ENCODE measurements at places on chromosomes 5 and 9. TPM values are rescaled to one million over a fixed set of nuclear protein-coding genes. Genes with fewer than 3 reads are reported as not detected.

Gene CDK7
- 39.1 TPM for total RNA-seq

Gene ZFP37
- 0.64 TPM for total RNA-seq

Gene SEMA5A
- total RNA-seq: 5.4 TPM

Gene HSD17B4
- total RNA-seq: 169 TPM

Gene NKD2
- 2.2 TPM for total RNA-seq

Gene PCDHA6
- total RNA-seq: 0.58 TPM

Gene C9orf50
- total RNA-seq: not detected

Gene BSPRY
- not detected for total RNA-seq

Gene PCDHB13
- 3.0 TPM for total RNA-seq

Gene CNTLN
- 3.9 TPM for total RNA-seq

Gene SLC1A1
- 10.9 TPM for total RNA-seq

Gene NR3C1
- total RNA-seq: 17.9 TPM

Gene TENT4A
- total RNA-seq: 11.3 TPM

Gene PCDHGA2
- total RNA-seq: 2.6 TPM

Gene OR1L4
- total RNA-seq: not detected

Gene ELAVL2
- total RNA-seq: 1.3 TPM

Gene NPR3
- 0.70 TPM for total RNA-seq

Gene NUTM2G
- not detected for total RNA-seq

Gene DBH
- not detected for total RNA-seq

Gene UCK1
- total RNA-seq: 24.0 TPM

Gene SLC34A3
- total RNA-seq: not detected

Gene RNF44
- total RNA-seq: 12.6 TPM

Gene GPR151
- not detected for total RNA-seq

Gene CCNG1
- total RNA-seq: 162 TPM

Gene MARVELD2
- 1.9 TPM for total RNA-seq

Gene SLC24A2
- 0.06 TPM for total RNA-seq

Gene ORM2
- total RNA-seq: not detected

Gene MSX2
- total RNA-seq: 0.53 TPM

Gene SPATA31C1
- total RNA-seq: not detected

Gene SOHLH1
- not detected for total RNA-seq

Gene FBP2
- total RNA-seq: not detected

Gene SV2C
- total RNA-seq: not detected

Gene ROPN1L
- total RNA-seq: 4.2 TPM

Gene TPM2
- total RNA-seq: 290 TPM

Gene TTC23L
- 0.41 TPM for total RNA-seq

Gene CARD9
- total RNA-seq: 0.15 TPM

Gene FOXD4L6
- not detected for total RNA-seq

Gene CAMK4
- 5.8 TPM for total RNA-seq

Gene RMI1
- 4.8 TPM for total RNA-seq

Gene FOXD1
- total RNA-seq: 10.8 TPM

Gene C6
- 0.05 TPM for total RNA-seq

Gene FAM153A
- not detected for total RNA-seq

Gene INSYN2B
- total RNA-seq: 3.0 TPM

Gene GRIN3A
- total RNA-seq: not detected

Gene SYK
- total RNA-seq: 2.8 TPM

Gene CDKN2B-AS1
- total RNA-seq: 2.9 TPM

Gene IFNB1
- total RNA-seq: not detected

Gene CDK9
- total RNA-seq: 146 TPM

Gene PCDHB14
- 1.6 TPM for total RNA-seq

Gene C5orf52
- total RNA-seq: not detected

Gene DAPK1
- total RNA-seq: 63.8 TPM
